ENCODE measurements at places on chromosomes 1 and 21.

GRCh38 chr1:48092401-48092800 lies 95.2 kb upstream of the TRABD2B start:
- no peak for DNase-seq

DNA sequence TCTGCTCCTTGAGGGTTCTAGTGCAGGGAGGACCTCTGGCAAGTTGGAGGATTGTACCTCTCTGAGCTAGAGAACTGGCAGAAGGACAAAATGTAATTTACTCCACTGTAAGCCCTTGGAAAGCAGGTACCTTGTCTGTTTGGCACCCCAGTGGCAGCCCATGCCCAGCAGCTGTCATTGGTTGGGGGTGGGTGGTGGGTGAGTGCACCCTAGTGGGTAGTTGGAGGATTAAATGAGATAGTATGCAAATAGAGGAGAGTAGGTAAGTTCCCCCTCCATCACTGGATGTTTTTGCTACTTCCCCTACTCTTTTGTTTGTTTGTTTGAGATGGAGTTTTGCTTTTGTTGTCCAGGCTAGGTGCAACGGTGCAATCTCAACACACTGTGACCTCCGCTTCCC lies 69.8 kb downstream of the RYR2 start:
- DNase-seq, result no peak

DNA sequence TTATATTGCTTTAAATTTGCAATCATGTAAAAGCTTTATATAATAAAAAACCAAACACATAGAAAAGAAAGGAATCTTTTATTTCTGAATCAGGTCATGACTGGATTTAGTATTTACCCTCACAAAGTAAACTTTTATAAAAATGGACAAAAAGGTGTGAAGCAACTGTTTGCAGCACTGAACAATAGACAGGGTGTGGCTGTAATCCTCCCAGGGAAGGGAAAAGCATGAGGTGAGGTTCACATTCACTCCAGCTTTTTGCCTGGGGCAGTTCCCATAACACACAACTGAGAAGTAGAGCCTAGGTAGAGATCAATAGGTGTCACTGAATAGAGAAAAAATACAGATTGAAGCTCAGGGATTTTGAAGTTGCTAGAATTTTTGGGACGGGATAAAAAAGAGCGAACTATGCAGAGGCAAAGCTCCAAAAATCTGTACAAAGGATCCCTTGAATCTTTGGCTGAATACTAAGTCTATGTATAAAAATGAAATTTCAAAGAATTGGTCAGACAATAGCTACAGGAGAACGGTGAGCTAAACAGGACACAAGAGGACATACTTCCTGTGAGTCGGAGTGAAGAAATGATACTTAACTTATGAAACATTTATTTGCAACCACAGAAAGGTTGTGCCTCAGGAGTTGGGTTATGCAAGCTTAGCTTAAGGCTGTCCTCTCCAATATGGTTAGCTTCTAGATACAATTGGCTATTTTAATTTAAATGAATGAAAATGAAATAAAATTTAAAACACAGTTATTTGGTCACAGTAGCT lies 162.0 kb upstream of the ZP4 start:
- no peak for DNase-seq

- DNase-seq, result no peak
Measured at GRCh38 chr1:192474080-192474683, 101.4 kb upstream of the RGS1 start.

DNA sequence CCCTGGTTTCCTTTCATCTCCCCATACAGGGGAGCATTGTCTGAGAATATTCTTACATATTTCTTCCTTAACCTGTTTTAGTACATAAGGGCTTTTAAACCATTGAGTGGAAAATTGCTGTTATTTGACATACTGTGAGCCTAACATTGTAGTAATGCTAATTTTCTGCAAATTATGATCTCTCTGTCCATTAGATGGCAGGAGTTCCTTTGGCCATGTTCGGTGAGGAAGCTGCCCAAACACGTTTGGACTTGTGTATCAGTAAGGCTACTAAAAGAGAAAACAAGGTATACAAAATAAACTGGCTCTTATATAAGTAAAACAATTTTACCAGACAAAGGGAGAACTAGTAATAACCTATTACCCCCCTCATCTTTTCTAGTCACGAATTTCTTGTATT lies 29.2 kb downstream of the CDC7 start:
- DNase-seq, result no peak

GRCh38 chr1:183239793-183240525 lies 53.9 kb downstream of the LAMC2 start:
- no peak for DNase-seq

GRCh38 chr1:157496121-157496526 lies 56.2 kb downstream of the FCRL5 start:
- no peak for DNase-seq

All from mesenteric fat pad (tissue), 1 donor.